Activated CD4-positive, alpha-beta memory T cell treated with anti-CD3 and anti-CD28 coated beads, Interleukin-2, amount 10 ng/mL, durations not matched to agents 7 days and 5 days (primary cell): ENCODE measurements at places on chromosomes 6 and 20. TPM values are rescaled to one million over a fixed set of nuclear protein-coding genes. Genes with fewer than 3 reads are reported as not detected.

- DNase-seq = no peak
Measured at GRCh38 chr6:132320007-132320406, 81.3 kb downstream of the MOXD1 start.

Gene REM1
- total RNA-seq = not detected

GRCh38 chr6:13418844-13419243 lies 68.6 kb downstream of the GFOD1 start:
- DNase-seq = no peak

DNA sequence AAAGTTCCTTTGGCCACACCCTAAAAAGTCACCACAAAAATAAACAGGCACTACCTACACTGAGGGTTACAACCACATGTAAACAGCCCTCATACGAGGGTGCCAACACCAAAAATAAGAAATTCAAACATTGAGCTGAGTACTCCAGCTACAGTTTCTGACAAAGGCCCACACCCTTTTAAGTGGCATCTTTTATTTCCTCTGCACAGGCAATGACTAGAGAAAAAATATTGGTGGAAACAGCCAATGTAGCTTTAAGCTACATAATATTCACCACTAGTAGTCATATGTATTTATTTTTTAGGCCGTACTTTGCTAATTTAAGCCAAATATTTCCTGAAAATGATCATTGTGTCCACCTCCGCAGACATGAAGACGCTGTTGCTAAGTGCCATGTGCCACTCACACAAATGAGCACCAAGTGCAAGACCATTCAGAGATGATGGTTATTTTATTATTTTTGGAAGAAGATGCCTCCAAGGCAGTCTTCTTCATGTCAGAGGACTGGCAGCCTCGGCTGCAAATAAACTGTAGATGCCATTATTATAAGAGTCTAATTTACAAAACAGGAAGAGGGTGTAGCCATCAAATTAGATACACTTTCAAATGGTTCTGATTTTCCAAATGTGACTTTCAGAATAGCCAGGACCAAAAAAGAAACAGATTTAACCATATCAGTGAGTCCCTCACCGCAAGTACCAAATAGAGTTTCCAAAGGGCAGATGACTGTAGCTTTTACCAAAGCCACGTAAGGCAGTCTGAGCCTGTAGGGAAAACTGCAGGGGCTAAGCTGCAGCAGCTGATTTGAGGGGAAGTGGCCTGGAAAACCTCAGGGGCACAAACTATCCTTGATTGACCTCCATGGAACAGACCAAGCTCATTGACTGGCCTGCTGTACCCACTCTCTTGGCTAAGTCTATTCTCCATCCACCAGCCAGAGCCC lies 13.4 kb downstream of the CYP24A1 start:
- no peak for DNase-seq

- DNase-seq = no peak
Measured at GRCh38 chr6:16049168-16049567, 79.7 kb upstream of the MYLIP start.

GRCh38 chr6:91276315-91276714 lies 689.4 kb upstream of the MAP3K7 start:
- DNase-seq = no peak

- no peak for DNase-seq
Measured at GRCh38 chr6:30893001-30893591, 8.8 kb downstream of the DDR1 start.

DNA sequence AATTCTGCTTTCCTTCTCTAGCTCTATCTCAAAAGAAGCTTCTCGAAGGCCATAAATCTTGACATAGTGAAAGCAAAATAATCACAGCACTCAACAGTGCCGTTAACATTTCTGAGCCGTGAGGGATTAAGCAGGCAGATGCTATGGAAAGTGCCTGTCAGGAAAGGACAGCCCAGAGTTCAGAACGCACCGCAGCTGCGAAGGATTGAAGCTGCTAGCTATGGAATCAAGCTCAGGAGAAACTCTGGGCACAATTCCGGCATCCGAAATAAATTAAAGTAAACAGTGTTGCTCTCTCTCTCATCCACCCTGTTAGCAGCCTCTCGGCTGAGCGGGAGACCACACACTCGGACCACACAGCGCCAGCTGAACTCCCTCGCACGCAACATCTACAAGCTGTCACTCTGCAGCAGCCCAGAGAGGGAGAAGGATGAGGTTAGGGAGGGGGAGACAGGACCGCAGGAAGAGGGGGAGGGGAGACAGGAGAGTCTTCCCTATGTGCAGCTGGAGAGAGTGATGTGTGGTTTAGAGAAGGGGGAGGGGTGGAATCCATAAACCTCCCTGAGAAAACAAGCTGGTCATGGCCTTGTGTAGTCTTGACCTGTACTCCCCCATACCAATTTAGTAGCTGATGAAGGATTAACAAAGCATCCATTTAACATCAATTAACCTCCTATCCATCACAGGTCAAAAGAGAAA lies 9.0 kb downstream of the EXOC2 start:
- DNase-seq = no peak

GRCh38 chr6:56445818-56446217 lies 196.9 kb downstream of the DST start:
- no peak for DNase-seq

GRCh38 chr20:59566631-59567524 lies 37.5 kb upstream of the PHACTR3 start:
- DNase-seq = no peak

Gene MRAP2
- not detected for total RNA-seq

GRCh38 chr6:114282292-114282691 lies 60.5 kb downstream of the HS3ST5 start:
- no peak for DNase-seq

Gene STK4
- 213 TPM for total RNA-seq

GRCh38 chr6:96058082-96058481 lies 42.3 kb downstream of the FUT9 start:
- no peak for DNase-seq

Gene GPX5
- total RNA-seq = not detected

DNA sequence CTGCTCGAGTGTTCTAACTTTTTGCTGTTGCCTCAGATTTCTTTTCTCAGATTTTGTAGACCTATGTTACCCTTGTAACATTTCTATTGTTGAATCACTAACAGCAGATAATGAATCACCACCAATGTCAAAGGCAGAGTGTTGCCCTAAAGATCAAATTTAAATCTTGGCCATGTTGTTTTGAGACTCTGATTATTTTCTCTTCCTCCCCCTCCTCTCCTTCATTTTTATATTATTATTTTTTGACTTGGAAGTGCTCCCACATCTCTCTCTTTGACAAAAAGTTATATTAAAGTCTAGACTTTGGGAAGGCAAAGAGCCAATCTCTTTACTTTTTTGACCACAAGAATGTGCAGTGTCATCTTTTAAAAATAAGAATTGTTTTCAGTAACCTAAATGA lies 422.7 kb downstream of the NKAIN2 start:
- DNase-seq = no peak

DNA sequence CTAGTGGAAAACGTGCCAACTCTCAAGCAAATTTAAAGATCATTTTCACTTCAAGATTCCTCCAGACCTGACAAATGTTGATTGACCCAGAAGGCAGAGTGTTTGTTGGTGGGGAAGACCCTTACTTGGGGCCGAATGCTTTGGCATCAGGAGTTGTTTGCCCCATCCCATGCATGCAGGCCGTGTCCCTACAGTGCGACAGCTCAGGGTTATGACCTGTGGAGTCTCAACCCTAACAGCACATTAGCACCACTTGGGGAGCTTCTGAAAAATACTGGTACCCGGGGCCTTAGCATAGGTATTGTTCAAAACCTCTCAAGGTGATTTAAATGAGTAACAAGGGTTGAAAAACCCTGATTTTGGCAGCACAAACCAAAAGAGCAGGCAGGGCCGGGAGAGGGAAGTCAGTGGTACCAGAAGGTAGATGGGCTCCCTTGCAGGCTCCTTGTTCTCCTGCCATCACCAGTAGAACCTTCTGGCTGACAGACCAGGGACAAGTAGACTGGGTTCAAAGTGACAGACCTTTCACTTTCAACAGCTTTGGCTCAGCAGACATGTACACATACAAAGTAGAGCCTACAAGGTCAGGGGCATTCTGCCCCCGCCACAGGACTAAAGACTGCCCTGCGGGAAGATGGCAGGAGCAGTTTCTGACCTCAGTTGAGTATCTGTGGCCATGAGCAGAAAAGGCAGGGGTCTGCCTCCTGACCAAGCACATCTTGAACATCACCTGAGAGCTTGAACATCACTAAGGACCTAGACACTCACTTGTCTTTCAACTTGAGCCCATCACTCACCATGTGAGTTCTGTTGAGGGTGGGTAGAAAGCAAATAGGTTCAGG lies 39.6 kb downstream of the PLCG1 start:
- peak; percentile 11 for DNase-seq

Gene GTSF1L
- total RNA-seq = not detected

DNA sequence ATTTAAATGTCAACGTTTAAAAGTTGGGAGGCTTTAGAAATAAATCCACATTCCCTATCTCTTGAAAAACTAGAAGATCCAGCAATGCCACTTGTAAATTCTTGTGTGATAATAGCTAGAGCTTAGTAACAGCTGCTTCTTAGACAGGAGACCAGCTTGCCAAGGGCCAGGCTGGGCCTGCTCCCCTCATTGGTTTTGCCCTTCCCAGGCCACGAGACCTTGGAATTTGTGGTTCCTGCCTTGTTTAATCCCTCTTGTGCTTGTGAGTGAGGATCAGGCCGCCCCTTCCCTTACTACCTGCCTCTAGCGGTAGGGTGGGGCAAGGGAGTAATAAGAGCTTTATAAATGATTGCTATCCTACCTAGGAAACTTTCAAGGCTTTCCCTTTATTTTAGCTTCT lies 363.5 kb downstream of the SYNE1 start:
- DNase-seq = no peak

Gene FUCA2
- 23.1 TPM for total RNA-seq

DNA sequence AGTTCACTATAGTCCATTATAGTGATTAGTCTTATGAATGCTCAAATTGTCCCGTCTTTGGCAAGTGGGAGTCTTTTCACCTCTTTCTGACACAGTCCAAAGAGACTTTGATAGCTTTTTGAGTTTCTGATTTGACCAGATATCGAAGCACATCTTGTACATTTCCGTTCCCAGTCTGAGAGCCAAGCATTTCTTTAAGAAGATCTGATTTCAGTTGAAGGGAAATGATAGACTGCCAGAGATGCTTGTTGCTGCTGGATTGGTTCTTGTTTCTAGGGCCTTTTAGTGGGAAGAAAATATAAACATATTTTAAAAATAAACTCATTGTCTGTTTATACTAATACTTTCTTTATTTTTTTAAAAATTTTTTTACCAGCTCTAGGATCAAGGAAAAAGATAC lies 54.1 kb upstream of the IER3 start:
- no peak for DNase-seq

DNA sequence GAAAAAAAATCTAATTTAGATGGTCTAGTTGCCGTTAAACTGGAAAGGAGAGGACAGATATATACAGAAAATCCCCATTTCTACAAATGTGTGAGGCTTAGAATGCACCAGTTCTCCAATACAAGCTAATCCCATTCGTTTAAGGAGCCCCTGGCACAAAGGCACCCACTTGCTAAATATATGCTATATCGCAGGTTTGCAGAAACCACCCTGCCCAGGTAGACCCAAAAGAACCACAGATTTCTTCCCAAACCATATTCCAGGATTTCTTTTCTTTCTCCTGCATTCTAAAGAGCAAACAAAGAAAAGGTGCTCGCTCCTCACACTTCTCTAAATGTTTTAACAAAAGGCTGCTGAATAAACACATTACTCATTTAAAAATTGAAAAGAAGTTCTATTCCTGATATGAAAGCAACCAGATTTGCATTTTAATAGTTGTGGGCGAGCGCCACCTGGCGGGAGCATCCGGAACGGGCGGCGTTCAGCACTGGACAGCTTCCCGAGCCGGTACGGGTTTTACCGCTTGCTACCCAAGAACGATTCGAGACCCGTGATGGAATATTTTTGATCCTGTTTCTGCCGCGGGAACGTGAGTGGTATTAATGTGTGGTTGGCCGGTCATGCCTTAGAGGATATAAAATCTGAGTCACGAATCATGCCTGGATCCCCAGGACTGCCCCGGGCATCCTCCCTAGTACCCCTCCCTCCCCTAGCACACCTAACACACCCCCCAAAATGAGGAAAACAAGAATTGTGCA lies 2.1 kb downstream of the PTPRT start:
- DNase-seq = peak; percentile 71

DNA sequence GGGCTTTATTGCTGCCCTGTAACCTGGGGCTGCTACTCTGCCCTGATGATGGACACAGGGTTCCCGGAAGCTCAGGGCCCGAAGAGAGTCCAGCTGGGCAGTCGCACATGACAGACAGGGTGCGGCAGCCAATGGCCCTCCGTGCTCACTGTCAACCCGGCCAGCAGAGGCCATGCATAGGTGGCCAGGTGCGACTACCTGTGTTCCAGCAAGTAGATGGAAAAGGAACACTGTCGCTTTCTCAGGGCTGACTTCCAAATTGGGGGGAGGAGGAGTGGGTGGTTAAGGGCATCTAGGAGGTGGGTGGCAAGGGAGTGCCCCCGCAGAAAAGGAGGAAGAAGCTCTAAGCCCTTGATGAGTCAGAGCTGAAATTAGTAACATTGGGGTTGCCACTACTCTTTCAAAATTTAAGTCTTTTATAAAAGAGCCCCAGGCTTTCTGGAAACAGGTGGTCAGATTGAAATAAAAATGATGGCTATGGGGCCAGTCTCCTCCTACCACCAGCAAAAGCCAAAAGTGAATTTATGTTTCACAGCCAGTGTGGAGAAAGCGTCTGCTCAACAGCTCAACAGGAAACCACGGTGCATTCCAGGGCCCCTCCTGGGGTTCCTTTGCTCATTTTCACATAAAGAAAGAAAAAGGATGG lies 2.3 kb upstream of the RAMACL start:
- no peak for DNase-seq

DNA sequence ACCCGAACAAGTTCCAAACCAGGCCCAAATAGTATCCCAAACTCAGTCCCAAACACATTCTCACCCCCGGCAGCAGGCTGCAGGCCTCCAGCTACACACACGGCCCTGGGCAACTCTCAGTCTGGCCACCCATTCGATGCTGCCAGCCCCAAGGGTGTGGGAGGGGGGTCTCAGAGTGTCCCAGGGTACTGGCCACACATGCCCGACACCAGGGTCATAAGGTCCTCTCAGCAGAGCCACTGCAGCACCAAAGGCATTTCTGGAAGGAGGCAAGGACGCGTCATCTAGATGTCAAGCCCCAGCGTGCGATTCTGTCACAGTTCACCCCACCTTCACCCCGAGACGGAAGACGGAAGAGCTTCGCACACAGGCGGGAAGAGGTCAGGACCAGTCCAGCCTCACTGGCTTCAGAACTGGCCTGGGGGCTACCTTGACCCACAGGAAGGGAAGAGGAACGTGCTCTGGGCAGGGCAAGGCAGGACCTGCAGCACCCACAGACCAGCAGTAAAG lies 9.5 kb downstream of the MYL9 start:
- DNase-seq = no peak

Gene ZBTB12
- total RNA-seq = 0.98 TPM

- no peak for DNase-seq
Measured at GRCh38 chr6:16007146-16007545, 121.7 kb upstream of the MYLIP start.
